ENCODE measurements at places on chromosomes 7 and 10. TPM values are rescaled to one million over a fixed set of nuclear protein-coding genes. Genes with fewer than 3 reads are reported as not detected.
A peak's percentile ranks its signal among the peaks of the same experiment; 100 is the strongest.

The TUBAL3 gene
- total RNA-seq = not detected

DNA sequence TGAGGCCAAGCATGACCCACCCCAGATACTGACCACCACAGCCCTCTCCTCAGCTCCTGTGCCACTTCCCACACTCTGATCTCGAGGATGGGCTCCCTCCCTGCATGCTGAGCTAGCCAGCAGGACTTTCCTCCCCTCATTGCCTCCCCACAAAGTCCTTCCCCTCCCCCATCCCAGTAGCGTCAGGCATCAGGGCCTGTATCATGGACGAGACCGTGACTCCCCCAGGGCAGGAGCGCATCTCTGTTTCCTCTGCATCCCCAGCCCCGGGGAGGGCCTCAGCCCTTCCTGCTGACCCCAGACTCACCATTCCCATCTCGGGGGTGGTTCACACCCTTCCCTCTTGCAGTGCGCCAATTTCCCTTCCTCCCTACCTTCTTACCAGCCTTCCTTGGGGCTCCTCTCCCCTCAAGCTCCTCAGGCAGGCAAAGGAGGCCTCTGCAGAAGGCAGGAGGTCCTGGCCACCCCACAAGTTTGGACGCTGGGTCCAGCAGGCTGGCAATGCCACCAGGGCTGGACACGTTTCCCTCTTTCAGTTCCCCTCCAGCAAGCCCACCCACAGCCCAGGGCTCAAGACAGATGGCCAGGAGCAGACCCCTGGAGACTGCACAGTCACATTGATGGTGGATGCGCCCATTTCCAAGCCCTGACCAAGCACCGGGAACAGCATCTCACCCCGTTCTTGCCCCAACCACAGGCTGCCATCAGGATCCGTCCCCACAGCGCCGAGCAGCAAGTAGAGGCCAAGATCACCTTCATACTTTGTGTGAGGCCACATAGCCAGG lies 36.5 kb downstream of the GRID1 start:
- DNase-seq = peak; percentile 41

- DNase-seq = no peak
Observed at GRCh38 chr10:79090134-79090803, 21.5 kb downstream of the ZMIZ1 start.

The TLL2 gene
- 0.36 TPM for total RNA-seq

DNA sequence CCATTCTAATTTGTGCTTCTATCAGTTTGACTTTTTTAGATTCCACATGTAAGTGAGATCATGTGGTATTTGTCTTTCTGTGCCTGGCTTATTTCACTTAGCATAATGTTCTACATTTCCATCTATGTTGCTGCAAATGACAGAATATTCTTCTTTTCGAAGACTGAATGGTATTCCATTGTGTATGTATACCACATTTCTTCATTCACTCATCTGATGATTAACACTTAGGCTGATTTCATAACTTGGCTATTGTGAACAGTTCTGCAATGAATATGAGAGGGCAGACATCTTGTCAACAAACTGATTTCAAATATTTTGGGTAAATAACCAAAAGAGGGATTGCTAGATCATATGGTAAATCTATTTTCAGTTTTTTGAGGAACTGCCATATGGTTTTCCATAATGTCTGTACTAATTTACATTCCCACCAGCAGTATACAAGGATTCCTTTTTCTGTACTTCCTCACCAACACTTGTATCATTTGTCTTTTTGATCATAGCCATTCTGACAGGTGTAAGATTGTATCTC lies 52.9 kb downstream of the ZNF22 start:
- DNase-seq = no peak

DNA sequence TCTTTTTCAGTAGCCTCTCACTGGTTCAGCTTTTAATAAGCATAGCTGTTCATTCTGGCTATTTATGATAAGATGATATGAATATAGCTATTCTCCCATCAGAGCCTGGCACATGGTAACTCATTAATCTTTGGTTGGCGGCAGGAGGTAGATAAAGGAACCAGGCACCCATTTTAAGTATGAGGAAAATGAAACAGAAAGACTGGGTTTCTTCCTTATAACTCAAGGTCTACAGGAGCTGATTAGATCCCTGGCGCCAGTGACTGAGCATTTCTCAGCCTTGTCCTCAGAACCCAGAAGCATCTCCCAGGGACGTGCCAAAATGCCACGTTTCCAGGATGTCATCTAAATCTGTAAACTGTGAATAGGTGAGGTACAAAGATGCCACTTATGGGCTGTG lies 141.9 kb downstream of the TCF7L2 start:
- DNase-seq = no peak

DNA sequence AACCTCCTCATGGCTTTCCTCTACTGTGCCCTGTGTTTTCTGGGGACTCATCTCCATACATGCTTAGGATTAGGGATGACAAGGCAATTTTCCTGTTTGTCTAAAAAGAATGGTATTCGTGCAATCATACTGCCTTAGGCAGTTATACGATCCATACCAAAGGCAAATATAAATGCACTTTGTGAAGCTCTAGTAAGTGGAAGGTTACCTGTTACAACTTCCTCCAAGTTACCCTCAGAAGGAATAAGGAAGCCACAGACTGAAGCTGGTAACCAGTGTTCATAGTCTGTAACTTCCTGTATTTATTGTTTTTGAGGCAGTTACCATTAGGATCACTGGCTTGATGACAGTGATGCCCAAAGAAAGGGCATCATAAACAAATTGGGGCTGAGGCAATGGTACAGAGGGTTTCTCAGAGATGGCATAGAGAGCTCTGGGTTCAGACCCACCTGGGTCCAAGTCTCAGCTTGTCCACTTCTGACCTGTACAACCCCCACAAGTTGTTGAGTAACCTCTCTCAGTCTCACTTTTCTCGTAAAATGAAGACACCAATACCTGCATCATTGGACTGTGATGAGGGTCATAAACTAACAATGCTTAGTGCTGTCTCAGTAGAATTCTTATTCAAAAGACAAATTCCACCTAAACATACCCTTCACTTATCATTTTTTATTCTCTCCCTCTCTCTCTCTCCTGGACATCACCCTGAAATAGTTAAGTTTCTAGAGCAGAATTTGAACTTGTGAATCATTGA lies 138.2 kb downstream of the ELMO1 start:
- no peak for DNase-seq

The ZNF282 gene
- 21.4 TPM for total RNA-seq

The PLAC9 gene
- total RNA-seq = 37.7 TPM

The LRIT1 gene
- total RNA-seq = not detected

DNA sequence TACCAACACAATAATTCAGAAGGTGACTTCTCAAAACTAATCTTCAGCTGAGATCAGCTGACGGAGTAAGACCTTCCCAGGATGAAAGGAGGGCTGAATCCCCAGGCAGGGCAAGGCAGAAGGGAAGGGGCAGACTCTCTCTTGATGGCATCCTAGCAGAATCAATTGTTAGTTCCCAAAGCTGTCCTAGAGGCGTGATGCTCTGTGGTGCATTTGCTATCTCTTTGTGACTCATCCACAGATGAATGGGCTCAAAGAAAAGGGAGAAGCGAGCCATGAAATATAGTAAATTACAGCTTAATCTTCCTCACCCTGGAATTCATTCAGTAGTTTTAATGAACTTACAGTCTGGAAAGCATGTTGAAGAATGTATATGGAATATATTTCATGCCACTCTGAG lies 37.2 kb downstream of the PDE1C start:
- DNase-seq = no peak

DNA sequence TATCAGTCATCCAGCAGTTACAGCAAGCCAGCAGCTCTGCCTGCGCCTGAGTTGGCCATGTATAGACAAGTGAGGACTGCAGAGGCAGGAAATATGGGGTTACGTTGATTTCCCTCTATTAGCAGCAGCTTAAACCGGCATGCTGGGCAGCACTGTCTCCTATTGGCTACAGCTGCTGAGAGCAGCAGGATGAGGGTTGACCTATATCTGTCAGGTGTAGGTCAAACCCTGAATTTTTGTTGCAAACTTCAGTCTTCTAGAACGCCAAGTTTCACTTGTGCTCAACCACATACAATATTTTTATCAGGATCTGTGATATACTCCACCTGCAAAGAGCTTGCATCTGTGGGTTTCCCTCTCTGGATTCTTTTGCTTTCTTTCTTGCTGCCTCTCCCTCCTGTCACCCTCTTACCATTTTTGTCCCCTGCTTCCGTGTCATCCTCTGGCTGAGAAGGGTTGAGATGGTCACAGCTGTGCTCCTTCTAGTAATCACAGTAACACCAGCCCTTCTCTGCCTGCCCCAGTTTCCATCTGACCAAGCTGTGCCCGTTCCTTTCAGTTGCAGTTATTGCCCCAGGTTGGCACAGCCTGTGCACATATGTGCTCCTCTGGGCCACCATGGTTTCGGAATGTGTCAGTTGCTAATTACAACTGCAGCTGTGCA lies 23.8 kb upstream of the GLCCI1 start:
- no peak for DNase-seq

The CRYGN gene
- total RNA-seq = 0.84 TPM

The STK17A gene
- 40.6 TPM for total RNA-seq

DNA sequence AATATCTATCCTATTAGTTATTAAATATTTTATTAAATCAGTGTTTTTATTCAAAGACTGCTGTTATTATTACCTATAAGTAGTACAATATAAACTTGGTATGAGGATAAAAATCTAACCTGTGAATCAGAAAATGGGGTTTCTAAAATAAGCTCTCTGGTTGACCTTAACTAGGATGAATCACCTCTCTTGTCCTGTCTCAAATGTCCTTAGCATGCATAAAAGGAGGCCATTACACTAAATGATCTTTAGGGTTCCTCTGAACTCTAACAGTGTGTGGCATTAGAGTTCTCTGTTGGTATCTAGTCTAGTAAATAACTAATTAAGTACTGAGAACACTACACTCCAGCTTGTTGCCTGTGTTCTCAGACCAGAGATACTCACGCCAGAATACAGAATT lies 143.1 kb upstream of the LRRTM3 start:
- DNase-seq = no peak

The SGCE gene
- total RNA-seq = 72.1 TPM

- no peak for DNase-seq
Observed at GRCh38 chr7:20591058-20591457, 24.4 kb upstream of the ABCB5 start.

GRCh38 chr7:21898265-21898930 lies 47.3 kb downstream of the CDCA7L start:
- DNase-seq = no peak

DNA sequence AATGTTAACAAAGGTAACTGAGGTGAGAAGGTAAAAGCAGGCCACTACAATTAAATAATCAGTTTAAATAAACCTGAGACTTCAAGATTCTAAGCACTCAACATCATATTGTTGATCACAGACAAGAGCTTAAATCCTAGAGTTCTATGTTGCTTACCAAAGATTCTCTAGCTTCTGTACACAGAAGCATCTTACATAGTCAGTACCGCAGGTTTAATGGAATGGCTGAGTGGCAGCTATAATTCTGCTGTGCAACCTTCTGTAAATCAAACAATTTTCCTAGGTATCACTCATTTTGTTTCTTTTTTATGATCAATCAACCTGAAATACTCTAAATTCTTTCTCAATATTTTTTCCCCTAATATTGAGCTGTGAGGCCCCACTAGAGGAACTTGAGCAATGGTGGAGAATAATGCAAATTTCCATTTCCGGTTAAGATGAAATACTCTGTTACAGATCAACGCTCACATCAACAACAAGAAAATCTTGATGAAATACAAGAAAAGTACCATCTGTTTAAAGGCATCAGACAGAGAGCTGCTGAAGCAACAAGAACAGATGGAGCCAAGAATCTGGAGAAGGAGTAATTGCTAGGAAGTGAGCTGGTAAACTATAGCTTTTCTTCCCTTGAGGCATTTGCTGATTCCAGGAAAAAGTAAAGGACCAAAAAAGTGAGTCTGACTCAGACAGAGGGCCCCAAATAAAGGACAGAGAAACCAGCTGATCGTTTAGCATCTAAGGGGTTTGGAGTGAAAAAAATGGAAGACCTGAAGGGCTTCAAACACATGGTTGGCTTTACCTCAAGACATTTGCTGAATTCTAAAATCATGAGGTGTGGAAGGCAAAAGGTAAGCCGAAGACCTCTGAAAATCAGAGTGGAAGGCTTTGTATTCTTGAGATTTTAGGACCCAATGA lies 22.6 kb downstream of the PNPLA8 start:
- no peak for DNase-seq

DNA sequence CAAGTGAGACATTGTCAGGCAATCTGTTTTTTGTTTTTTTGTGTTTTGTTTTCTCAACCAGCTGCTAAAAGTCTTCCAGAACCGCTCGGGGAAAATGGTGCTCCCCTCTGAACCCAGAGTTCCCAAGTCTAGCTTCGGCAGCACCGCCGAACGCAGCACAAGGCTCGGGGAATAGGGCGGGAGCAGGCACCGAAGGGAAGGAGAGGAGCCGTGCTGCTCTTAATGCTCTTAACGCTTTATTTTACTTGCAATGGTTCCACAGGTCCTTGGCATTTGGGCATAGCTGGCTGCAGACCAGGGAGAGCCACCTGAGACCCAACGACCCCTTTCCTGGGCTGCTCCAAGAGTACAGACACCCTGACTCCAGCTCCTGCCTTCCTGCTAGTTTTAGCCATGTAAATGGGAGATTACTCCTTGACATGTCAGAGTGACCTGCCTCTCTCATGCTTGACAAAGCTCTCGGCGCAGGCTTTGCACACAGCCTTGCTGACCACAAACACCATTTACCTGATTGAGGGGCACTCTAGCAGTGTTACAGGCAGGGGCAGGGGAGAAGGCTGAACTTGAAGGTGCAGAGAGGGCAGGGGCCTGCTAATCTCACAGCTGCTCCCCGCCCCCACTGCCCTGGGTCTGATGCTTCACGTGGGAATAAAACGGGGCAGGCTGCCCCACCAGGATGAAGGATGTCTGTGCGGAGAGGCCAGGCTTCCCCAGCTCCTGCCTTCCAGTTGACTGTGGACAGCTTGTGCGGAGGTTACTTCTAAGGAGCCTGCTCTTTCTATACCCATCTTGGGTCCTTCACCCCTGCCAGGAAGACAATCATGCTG lies 58.6 kb upstream of the EFCAB10 start:
- no peak for DNase-seq

GRCh38 chr10:125687507-125688185 lies 4.7 kb upstream of the TEX36 start:
- no peak for DNase-seq

The WIPF3 gene
- 2.4 TPM for total RNA-seq

The GNAI1 gene
- 17.9 TPM for total RNA-seq

DNA sequence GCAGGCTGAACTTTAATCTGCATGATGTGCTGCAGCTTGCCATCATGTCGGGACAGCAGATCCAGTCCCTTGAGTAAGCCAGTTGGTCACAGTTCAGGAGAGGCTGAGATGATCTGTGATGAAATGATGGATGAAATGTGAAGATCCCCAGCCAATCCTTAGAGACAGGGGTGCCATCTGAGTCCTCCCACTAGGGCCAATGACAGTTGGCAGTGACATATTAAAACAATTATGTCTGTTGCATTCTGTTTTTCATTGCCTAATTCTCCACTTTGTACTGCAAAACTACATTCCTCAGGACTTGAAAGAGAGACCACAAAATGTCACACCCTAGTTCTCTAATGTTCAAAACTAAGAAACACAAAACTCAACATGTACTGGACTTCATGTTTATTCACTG lies 66.3 kb upstream of the CAV2 start:
- no peak for DNase-seq

All from aorta (tissue), 5 donors.